ENCODE measurements at places on chromosomes 4 and X.

GRCh38 chr4:51895816-51896408 is 53.0 kb downstream of the DCUN1D4 start:
- DNase-seq = peak; percentile 18

DNA sequence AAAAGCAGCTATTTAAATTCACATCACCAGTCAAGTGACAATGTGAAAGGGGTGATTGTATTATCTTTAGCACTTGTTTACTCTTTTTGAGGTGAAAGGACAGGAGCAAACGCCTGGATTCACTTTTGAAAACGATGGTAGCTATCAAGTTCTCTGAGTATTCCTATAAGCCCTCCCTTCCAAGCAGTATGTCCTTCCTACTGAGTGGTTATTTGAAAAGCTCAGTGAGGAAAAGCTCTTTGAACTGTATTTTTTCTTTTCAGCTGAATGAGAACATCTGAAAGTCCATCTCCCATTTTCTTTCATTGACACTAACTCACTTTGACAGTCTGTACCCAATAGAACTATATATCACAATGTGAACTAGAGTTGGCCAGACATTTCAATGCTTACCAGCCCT is 9.1 kb upstream of the CTSO start:
- no peak for DNase-seq

- no peak for DNase-seq
These were observed 128.5 kb downstream of the MAGEC2 start for GRCh38 chrX:142076633-142077032.

- DNase-seq = no peak
These were observed 1.1 kb upstream of the ATOH1 start for GRCh38 chr4:93827272-93827947.

GRCh38 chrX:77946571-77946970 is 22.9 kb downstream of the PGAM4 start:
- DNase-seq = no peak

GRCh38 chr4:78880874-78881492 is 58.3 kb downstream of the PAQR3 start:
- DNase-seq = no peak

DNA sequence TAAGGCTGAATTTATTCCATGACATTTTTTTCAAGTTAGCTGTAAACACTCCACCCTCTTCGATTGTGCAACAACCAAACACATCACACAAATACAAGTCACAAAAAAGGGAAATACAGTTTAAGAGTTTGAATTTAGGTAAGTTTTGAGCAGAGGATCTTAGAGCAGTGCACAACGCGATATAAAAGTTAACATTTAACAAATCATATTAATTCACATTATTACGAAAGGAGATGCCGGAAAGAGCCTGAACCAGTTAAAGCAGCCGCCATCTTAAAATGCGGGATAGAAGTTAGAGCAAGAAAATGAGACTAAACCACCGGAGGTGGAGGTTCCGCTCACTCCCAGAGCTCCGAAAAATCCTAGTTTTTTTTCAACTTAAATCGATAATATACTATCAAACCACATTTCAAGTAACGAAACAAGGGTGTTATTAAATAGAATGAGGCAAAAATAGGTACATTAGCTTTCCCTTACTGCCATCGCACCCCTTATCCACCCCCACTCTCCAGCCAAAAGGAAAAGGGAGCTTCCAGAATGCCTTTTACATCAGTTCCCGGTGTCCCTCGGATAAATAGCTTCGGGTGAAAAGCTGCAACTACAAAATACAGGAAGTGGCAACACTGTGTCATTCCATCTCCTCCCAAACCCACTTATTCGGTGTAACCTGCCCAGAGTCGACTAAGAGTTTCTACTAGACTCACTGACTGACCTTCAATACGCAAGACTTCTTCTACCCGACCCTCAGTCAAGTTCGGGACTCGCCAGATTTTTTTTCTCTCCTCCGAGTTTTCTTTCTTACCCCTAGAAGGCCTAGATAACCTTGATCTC is 1.9 kb downstream of the UBE2D3 start:
- peak; percentile 10 for DNase-seq

DNA sequence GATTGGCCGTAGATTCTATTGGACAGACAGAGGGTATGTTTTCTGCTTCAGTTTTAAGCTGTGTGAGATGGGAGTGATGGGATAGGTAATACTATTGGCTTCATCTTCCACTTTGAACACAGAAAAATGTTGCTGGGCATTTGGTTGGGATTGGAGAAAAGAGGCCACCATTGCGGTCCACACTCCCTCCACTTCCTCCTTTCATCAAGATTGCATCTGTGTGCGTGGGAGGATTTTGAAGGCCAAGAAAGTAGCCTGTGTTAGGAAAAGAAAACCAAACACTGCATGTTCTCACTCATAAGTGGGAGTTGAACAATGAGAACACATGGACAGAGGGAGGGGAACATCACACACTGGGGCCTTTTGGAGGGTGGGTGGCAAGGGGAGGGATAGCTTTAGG is 56.4 kb downstream of the EGF start:
- DNase-seq = no peak

GRCh38 chr4:70722199-70722791 is 531 bp downstream of the RUFY3 start:
- DNase-seq = no peak

- no peak for DNase-seq
These were observed 98.9 kb downstream of the BCOR start for GRCh38 chrX:39998636-39999406.

- DNase-seq = no peak
These were observed 18.5 kb downstream of the IGFBP7 start for GRCh38 chr4:57091657-57092162.
